Esophagus muscularis mucosa (tissue), 4 donors: ENCODE measurements at places on chromosomes 11 and 22.
A peak's percentile ranks its signal among the peaks of the same experiment; 100 is the strongest.

GRCh38 chr11:83409891-83410290 lies 123.7 kb upstream of the CCDC90B start:
- no peak for DNase-seq

DNA sequence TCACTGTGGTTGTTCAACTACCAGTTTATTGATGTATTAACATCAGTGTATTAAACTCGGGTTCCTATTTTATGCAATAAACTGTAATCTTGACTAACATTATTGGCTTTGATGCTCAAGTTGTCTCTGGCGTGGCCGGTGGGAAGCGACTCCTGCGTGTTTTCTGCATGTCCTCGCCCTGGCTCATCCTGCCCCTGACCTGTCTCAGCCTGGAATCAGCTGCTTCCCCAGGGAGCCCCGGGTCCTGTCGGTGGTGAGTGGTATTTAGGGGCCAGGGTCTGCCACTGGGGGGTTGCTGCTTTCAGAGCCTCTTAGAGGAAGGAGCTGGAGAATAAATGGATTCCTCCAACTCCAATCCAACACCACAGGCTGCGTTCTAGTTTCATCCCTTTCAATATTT lies 22.5 kb downstream of the IFITM10 start:
- DNase-seq = no peak

- no peak for DNase-seq
Observed at GRCh38 chr11:86483940-86484794, 109.5 kb downstream of the CCDC81 start.

DNA sequence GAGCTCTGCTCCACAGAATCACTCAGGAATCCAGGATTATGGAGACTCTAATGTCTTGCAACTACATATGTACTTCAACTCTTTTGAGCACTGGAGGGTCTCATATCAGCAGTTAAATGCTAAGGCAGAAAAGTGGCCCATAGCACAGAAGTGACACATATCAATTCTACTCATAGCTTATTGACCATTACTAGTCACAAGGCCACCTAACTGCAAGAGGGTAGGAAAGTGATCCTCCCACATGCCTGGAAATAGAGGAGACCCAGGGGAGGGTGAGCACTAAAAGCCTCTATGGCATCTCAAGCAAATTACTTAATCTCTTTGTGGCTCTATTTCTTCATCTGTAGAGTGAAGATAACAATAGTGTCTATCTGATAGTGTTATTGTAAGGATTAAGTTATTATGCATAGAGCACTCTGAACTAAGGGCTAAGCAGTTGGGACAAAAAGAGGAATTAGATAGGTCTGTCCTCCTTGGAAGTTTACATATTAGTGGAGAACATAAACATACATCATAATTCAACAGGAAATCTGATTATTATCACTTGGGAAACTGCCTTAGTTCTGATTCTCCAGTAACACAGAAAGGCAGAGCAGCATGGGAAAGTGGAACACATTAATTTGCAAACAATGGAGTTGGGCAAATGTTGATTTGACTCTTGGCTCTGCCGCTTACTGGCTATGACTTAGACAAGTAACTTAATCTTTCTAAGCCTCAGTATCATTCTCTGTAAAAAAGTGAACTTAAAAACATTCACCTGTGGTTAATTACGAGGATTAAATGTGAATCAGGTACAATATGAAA lies 25.1 kb upstream of the USP47 start:
- no peak for DNase-seq

DNA sequence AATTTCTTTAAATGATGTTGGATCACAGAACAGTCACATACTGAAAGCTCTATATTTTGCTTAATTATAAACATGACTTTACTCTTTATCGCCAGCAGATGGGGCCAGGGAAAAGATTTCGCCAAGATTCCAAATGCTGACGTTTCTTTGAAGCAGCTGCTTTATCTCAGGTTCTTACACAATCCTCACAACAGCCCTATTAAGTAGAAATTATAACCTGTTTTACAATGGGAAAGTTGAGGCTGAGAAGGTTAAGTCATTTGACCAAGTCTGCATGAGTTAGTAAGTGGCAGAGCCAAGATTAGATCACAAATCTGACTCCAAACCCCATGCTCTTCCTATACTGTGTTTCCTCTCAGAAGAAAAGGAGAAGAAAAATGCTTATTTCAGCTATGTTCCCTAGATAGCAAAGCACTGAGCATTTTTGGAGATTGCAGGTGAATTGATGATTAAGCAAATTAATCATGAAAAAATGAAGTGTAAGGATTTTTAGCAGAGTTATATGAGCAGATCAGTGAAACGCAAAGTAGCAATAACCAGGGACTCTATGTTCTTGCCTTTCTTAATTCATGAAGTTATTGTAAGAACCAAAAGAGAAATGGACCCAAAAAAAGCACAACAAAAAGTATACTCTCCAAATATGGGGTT lies 79.0 kb downstream of the AASDHPPT start:
- DNase-seq = no peak

DNA sequence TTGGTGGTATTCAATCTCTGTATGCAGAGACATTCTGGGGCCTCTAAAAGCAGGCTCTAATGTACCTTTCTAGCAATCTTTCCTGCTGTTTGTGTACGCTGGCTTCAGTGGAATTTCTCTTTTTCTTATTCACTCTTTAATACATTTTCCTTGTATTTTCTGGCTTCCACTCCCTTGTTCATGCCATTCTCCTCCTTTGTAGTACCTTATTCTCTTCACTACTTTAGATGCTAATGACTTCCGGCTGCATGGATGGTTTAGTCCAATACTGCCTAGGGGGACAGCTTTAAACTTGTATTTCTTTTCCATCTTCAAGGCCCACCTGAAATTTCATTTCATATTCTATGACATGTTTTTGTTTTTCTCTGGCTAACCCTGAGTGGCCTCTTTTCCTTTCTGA lies 40.2 kb downstream of the DDX10 start:
- DNase-seq = no peak

DNA sequence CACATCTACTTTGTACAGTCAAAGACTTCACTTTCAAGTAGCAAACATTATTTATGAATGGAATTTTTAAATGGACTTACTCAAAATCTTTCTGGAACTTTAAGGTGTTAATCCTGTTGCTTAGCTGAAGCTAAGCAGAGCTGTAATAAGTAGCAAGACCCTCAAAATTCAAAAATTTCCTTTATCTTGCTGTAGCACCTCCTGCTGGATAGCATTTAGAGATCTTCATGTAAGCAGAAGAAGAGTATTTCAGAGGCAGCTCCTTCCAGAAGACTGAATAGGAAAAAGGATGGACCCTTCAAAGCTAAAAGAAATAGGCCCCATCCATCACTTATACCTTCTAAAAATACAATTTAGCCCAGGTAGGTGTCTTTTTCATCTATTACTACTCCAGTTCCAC lies 3.4 kb downstream of the PHF21A start:
- no peak for DNase-seq

- no peak for DNase-seq
Observed at GRCh38 chr11:8315954-8316353, 52.3 kb upstream of the LMO1 start.

DNA sequence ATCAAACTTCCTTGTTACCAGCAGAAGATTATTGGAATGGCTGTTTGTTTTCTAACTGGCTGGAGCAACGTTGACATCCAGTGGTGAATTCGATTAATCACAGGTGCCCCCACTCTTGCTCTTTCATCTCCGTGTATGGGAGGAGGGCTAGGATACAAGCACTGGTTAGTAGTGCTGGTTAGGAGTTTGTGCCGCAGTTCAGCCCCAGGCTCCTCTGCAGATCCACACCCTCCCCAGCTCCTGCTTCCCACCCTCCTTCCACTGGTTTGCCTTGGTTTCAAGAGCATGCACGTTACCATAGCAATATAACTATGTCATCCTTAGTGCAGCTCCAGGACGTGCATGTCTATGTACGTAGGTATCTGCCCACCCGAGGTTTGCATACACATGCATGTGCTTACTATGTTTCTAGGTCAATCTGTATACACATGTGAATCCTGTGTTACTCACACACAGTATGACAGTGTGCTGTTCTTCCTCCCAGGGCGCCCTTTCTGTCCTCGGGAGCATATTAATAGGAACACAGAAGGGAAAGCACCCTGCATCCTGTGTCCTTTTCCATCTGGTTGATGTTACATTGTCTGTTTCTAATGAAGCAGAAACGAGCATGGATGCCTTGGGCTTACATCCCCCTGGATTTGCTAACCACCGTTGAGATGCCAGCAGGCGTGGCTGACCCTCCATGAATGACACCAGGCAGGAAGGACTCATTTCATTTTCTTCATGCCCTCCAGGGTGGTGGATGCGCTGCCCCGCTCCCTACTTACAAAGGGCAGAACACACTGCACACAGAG lies 539.3 kb downstream of the OPCML start:
- peak; percentile 74 for DNase-seq

DNA sequence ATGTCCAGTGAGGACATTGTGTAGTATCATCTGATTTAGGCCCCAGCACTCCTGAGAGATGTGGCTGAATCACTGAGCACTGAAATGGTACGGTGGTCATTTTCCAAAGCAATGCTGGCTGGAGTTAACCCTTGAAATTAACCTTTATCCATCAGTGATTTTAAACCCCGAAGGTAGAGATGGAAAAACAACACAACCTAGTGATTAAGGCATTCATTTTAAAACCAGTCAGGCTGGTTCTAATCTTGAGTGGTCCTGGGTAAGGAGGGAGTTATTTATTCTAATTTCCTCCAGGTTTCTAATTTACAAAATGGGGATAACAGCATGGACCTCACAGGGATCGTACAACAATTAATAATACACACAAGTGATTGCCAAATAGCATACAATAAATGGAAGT lies 6.6 kb upstream of the CSNK2A3 start:
- DNase-seq = no peak

GRCh38 chr11:110711776-110712658 lies at the start of gene ARHGAP20:
ARHGAP20 (minus strand) TSS chr11:110712437; CDS start chr11:110712231, 206 bp downstream.
- peak; percentile 93 for DNase-seq

- DNase-seq = no peak
Observed at GRCh38 chr11:45654231-45655011, 11.0 kb downstream of the CHST1 start.

GRCh38 chr11:86869966-86870570 lies 69.7 kb downstream of the PRSS23 start:
- no peak for DNase-seq

DNA sequence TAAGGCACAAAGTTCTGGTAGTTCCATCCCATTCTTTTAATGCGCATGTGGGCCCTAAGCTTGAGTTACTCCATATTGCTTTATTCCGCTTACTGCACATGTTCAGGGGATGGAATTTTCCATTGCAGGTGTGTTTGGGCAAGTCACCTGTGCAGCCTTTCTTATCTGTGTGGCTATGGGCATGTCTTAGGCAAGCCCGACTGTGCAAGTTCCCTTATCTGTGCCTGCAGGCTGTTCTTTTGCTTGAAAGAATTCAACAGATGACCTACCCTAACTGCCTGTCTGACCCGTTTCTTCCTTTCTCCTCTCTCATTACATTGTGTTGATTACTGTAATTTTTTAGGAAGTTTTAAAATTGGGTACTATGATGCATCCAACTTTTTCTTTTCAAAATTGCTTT lies 363.6 kb downstream of the TTC28 start:
- DNase-seq = no peak

GRCh38 chr22:27435844-27436576 lies 365.5 kb downstream of the MN1 start:
- no peak for DNase-seq

DNA sequence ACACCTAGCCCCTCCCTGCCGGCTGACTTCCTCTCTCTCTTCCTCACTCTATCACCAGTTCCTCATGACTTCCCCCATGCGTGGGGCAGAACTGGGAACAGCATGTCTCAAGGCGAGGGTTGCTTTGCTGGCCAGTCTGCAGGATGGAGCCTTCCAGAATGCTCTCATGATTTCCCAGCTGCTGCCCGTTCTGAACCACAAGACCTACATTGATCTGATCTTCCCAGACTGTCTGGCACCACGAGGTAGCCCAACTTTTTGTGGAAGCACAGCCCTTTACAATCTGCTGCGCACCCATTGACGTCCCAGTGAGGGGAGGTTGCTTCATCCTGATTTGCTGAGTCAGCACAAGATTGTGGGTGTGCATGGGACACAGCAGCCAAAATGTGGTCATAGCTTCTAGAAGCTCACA lies 8.6 kb downstream of the TCN2 start:
- DNase-seq = no peak

GRCh38 chr11:934527-934926 lies 8.9 kb downstream of the AP2A2 start:
- no peak for DNase-seq

- DNase-seq = no peak
Observed at GRCh38 chr11:89220684-89221339, 43.1 kb downstream of the TYR start.

DNA sequence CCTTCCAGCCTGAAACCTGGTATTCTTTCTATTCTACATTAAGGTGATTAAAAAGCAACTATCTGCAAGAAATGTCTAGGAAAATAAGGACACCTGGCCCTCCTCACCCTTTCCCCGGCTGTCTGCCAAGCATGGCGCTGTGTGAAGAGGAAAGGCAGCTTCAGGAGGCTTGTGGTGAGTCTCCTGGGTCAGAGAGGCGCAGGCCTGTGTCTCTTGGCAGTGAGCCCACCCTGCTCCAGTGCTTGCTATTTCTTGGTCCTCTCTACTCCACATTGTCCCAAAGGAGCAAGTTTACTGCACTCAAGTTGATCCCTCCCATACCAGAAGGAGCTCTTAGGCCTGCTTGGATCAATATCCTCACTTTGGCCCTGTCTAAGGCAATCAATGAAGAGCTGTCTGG lies 520.7 kb upstream of the B3GAT1 start:
- DNase-seq = no peak

DNA sequence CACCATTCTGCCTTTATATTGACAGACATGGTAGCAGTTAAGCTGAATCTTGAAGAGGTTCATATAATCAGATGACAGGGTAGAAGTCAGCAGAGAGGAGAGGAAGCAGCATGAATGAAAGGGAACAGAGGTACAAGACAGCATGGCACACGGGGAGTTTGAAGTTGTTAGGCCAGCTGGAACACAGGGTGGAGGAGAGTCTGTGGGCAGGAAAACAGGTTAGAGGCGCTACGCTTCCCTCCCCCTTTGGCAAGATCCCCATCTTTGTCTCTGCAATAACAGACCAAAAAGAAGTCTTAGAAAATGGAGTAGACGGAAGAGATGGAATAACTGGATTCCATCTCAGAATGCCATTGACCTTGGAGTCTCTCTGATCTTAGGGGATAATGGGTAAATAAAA lies 20.0 kb upstream of the NDUFC2 start:
- DNase-seq = no peak

- DNase-seq = no peak
Observed at GRCh38 chr11:23778971-23779370, 717.9 kb upstream of the LUZP2 start.

GRCh38 chr11:707817-708420 lies 1.9 kb downstream of the EPS8L2 start:
- no peak for DNase-seq
